Activated CD4-positive, alpha-beta T cell treated with anti-CD3 and anti-CD28 coated beads, Interleukin-2, Interleukin-6, amounts not matched to agents 100 ng/mL and 50 ng/mL, durations not matched to agents 16 hours and 8 hours (primary cell): ENCODE measurements at places on chromosomes 7 and 10.

DNA sequence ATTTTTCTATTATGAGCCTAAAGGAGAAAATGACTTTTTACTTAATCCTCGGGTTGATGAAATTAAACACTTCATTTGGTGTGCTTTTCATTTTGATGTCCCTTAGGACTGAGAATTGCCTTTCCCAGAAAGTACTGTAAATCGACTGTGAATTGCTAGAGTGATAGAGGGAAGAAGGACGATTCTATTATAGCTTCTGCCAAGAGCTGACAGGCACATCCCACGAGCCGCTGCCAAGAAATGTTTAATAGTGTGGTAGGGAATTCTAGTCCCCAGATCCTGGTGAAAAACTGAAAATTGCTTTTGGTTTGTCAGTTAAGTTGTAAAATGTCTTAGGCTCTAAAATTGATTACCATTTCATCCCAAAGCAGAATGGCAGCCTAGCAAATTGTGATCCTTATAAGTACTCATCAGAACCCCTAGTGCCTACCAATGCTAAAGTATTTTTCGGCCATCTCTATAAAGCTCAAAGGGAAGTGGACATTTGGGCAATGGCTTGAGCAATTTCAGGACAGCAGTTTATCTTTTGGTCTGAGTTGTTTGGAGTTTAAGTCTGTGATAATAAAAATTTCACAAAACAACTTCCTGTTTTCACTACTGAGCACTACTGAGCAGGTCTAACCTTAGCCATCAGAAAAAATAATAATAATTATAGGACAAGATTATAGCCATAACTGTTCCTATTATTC, 44.6 kb upstream of the HYCC1 start:
- no peak for DNase-seq

GRCh38 chr10:71272056-71272771, 46.8 kb upstream of the SLC29A3 start:
- DNase-seq: no peak

- DNase-seq: no peak
These were observed 231.3 kb upstream of the KLF6 start for GRCh38 chr10:4016214-4016740.

GRCh38 chr10:24208661-24209431, at the start of gene KIAA1217:
Gene KIAA1217, plus strand, starts transcription at chr10:24209138. Its CDS starts 56 bp downstream, at chr10:24209194.
- DNase-seq: peak; percentile 11

DNA sequence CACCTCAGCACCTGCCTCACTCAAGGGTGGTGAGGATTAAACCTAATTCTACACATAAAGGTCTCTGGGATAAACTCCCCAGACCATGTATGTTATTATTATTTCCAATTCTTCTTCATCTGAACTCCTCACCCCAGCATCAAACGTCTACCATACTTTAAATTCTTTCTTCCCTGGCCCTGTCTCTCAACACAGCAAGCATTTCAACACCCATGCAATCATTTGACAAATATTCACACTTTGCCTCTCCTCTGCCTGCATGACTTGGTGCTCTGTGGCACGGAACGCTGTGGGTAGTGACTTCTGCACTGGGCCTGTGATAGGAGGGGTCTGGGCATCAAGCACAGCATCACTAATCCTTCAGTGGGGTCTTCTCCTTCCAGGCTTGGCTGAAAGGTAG, 490.8 kb downstream of the TNS3 start:
- no peak for DNase-seq

GRCh38 chr10:36091007-36091406, 448.9 kb upstream of the FZD8 start:
- DNase-seq: no peak

- no peak for DNase-seq
These were observed 15.6 kb downstream of the ATXN7L1 start for GRCh38 chr7:105860793-105861192.

- DNase-seq: no peak
These were observed 36.2 kb downstream of the CHST3 start for GRCh38 chr10:72000073-72001032.

DNA sequence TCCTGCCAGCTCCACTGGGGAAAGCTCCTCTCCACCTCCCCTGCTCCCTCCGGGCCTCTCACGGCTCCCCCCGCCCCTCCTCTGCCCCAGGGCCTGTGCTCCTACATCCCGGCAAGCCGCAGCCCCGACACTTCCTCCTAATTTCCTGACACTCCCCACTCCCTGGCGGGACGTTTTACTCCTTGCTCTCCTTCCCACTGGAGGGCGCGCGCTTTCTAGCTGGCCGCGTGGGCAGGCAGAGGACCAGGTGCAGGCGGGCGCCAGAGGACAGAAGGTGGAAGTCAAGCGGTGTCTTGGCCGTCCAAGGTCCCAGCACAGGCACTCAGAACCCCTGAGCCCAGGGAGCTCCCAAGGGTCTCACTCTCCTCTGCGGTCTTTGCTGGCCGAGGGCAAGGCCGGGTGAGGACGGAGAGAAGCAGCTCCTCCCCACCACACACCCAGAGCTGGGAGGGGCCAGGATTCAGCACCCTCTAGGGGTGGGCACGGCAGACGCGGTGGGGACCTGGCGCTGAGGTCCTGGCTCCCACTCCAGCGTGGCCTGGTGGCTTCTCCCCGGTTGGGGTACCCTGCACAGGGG, 19.1 kb downstream of the ADAM8 start:
- DNase-seq: peak; percentile 38

GRCh38 chr7:1646957-1647891, 22.9 kb upstream of the ELFN1 start:
- no peak for DNase-seq

- peak; percentile 56 for DNase-seq
These were observed 1.5 kb downstream of the PIK3CG start for GRCh38 chr7:106866298-106867281.

DNA sequence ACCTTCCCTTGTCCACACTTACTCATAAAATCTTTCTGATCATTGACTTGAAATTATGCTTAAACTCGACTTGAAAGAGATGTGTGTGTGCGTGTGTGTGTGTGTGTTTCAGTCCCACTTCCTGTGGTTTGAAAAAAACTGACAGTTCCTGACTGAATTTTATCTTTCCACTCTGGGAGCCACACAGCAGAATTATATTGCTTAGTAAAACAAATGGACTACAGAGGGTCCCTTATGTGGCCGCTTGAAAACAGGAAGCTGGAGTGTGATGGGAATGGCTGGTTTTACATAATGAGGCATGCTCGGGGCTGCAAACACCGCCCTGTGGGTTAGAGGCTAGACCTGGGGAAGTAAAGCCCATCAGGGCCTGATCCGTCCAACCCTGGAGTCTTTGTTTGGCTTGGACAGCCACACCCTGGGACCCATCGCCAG, 54.8 kb downstream of the LYZL1 start:
- no peak for DNase-seq

- no peak for DNase-seq
These were observed 5.1 kb upstream of the CDHR3 start for GRCh38 chr7:105958012-105958411.

DNA sequence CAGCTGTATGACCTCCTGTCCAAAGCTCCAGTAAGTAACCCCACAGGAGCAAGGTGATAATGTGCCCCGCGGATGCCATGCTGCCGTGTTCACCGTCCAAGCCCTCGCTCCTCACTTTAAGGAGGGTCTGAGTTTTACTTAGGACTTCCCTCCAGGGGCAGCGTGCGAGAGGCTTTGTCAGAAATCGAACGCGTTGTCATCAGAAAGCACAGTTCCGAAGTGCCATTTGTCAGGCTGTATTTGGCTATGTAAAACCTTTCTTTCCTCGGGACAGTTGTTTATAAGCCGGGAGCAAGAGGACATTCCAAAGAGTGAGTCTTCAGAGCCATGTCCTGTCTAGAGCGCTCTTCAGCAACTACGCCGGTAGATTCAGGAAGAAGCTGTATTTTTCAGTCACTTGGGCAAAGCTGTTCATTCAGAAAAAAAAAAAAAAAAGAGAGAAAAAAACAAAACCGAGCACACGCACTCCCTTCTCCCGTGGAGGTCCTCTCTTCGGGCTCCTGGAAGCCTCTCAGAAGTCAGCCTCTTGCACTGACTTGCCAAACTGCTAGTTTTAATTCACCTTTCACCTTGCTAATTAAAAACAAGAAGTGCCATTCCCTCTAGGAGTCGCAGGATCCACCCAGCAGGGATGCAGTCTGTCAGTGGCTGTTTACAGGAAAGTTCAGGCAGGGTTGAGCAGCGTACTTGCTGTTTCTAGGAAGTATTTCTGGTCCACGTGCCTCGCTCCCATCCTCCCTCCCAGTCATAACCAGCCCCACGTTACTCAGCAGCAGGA, at the start of gene SEMA3E:
Gene SEMA3E, minus strand, starts transcription at position 676 of the 778 bp plus-strand sequence.
- DNase-seq: no peak

DNA sequence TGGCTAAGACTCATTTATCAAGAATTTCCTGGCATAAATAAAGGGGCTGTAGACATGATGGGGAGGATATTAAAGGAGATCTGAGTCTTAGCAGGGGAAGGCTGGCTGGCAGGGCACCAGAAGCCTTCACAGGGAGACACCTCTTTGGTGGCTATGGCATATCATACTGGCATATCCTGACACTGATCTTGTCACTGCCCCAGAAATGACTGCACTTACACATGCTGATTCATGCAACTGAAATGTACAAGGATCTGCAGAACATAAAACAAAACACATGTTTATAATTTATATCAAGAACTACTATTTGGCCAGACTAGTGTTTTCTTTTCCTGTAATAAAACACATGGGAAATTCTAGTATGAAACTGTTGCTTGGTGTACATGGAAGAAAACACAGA, 5.5 kb upstream of the LIPN start:
- no peak for DNase-seq

DNA sequence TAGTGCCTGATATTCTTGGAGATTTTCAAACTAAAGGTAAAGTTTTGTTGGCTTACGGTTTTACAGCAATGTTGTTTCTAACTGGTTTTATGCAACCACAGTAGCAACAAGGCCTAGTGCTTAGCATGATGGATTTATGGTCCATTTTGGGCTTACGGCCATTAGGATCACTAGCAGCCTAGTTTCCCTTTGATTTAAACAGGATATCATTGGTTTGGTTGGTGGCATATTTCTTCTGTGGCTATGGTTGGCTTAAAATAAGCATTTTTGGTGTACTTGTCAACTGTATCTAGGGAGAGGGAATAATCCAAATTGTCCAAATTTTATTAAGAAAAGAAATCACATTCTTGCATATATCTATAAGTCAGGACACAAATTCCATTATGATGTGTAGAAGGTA, 194.0 kb downstream of the HDAC9 start:
- DNase-seq: no peak

- DNase-seq: no peak
These were observed 45.5 kb downstream of the NRAP start for GRCh38 chr10:113618338-113618737.

GRCh38 chr7:27345164-27345887, 102.7 kb downstream of the EVX1 start:
- DNase-seq: no peak

GRCh38 chr7:2805213-2805944, 38.7 kb downstream of the GNA12 start:
- DNase-seq: no peak

GRCh38 chr10:129089341-129089740, 377.7 kb upstream of the MGMT start:
- no peak for DNase-seq

GRCh38 chr10:93404048-93404354, 78.1 kb downstream of the MYOF start:
- DNase-seq: no peak

- peak; percentile 49 for DNase-seq
These were observed 31.8 kb upstream of the IL15RA start for GRCh38 chr10:6009150-6009549.

GRCh38 chr7:14018751-14019150, 29.3 kb upstream of the ETV1 start:
- DNase-seq: no peak

- peak; percentile 17 for DNase-seq
These were observed 51.0 kb upstream of the MSMB start for GRCh38 chr10:46096909-46097575.

DNA sequence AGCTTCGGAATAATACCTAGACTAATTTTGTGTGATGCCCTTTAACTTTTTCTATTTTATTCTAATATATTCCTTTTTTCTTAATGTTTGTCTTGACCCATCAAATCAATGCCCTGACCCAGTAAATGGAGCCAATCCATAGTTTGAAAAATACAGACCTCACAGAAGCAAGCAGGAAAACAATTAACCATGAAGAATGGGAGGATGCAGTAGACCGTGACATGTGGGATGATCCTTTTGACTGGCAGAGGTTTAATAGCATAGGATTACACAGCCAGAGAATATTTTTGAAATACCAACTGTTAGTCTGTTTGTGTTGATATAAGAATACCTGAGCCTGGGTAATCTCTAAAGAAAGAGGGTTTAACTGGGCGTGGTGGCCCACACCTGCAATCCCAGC, 142.6 kb upstream of the NEBL start:
- no peak for DNase-seq

DNA sequence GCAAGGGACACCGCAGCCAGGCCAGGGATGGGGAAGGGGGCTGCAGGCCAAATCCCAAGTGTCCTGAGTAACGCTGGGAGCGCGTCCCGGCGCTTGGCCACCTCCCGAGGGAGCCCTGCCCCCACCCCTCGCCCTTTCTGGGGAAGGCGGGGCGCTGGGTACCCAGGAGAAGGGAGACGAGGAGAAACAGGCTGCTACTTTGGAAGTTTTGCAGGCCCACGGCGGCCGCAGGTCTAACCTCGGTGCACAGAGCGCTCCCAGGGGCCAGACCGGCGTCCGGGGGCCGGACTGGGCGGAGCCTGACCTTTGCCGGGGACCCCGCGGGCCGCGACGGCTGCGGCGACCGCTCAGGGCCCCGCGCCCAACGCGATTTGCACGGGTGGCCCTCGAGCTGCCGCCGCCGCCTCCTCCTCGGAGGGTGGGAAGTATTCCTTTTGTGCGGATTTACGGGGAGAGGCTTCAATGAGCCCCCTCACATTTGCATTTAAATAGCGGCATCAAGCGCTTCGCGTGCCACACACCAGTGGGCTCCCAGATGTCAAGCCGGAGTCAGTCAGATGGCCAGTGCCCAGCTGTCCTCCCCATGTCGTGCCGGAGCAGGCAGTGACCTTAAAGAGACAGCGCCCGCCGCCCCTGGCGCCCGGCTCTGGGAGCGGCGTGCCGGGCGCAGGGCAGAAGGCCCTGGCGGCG, 3.0 kb upstream of the EBF3 start:
- no peak for DNase-seq

- DNase-seq: no peak
These were observed 52.7 kb downstream of the GNA12 start for GRCh38 chr7:2791390-2791789.

- DNase-seq: no peak
These were observed 348.6 kb downstream of the ANKRD7 start for GRCh38 chr7:118573085-118573484.

GRCh38 chr10:108184114-108184513, 1019.6 kb upstream of the SORCS1 start:
- no peak for DNase-seq

DNA sequence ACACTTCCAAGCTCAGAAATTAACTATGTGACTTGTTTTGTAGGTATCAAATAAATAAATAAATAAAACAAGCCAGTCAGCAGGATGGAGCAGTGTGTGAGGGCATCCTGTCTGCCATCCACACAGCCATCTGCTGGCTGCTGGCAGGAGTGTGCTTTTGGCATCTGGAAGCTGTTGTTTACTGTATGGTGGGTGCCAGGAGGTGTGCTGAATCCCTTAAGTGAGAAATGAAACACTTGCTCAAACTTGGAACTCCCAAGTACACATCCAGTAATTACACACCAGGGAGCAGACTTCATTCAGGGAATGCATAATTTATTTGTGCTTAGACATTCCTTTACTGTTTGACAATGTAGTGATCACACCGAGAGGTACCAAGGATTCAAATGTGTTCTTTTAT, 16.9 kb upstream of the TAX1BP1 start:
- DNase-seq: no peak

- no peak for DNase-seq
These were observed 12.3 kb downstream of the KCTD7 start for GRCh38 chr7:66640802-66641525.

- no peak for DNase-seq
These were observed 222.8 kb downstream of the RELN start for GRCh38 chr7:103766660-103767059.
